ENCODE measurements at places on chromosomes 1 and 21.

GRCh38 chr1:191519519-191519918, 638.7 kb upstream of the RGS18 start:
- DNase-seq: no peak

- peak; percentile 16 for DNase-seq
Measured at GRCh38 chr1:23581219-23581618, 21.9 kb upstream of the ID3 start.

DNA sequence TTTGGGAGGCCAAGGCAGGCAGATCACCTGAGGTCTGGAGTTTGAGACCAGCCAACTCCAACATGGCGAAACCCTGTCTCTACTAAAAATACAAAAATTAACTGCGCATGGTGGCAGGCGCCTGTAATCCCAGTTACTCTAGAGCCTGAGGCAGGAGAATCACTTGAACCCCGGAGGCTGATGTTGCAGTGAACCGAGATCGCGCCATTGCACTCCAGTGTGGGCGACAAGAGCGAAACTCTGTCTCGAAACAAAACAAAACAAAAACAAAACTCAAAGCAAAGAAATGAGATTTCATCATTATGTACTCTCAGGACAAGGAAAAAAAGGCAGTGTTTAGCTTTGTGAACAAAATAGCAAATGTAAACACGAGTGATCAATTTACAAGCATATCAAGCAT, 61.0 kb downstream of the LAMC2 start:
- no peak for DNase-seq

GRCh38 chr1:42033629-42034028, 114.9 kb upstream of the HIVEP3 start:
- DNase-seq: no peak

DNA sequence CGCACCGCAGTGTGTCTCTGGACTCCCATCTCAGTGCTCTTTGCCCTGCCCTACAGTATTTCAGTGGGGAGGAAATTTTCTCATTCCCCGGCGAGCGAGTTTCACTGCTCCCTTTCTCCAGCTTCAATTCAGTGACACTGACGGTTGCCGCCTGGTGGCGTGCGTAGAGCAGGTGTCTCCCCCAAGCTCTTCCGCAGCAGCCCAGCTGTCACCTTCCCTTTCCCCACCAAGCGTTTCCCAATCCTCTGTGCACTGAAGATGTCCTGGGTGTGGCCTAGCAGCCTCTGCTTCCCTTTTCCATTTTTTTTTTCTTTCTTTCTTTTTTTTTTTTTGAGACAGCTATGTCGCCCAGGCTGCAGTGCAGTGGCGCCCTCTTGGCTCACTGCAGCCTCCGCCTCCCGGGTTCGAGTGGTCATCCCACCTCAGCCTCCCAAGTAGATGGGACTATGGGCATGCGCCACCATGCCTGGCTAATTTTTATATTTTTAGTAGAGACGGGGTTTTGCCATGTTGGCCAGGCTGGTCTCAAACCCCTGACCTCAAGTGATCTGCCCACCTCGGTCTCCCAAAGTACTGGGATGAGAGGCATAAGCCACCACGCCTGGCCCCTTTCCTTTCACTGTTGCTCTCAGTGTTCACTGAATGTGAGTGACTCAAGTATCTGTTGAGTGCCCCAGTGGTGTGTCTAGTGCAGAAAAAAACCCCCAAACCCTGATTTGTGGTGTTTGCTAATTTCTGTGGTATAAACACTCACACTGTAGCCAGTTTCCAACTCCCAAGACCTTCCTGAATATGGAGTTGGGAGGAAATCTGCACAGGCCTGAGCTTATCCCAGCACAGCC, 30.1 kb downstream of the TNFRSF1B start:
- peak; percentile 7 for DNase-seq

- DNase-seq: no peak
Measured at GRCh38 chr1:29519108-29519787, 282.9 kb downstream of the PTPRU start.

DNA sequence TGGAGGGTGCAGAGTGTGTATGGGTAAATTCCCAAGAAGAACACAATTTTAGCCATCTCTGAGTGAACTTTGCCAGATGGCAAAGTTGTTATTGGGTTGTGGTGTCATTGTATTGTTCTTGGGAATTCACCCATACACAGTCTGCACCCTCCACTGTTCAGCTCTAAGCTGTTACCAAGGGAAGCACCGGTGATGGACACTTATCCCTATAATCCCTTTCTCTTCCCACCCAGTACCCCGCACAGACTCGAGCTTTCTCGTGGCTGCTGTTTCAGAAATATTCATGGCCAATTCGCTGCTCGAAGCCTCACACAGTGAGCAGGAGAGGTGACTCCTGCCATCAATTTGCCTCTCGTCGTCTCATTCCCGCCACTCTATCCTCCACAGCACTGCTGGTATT, 95.7 kb upstream of the PALMD start:
- no peak for DNase-seq

DNA sequence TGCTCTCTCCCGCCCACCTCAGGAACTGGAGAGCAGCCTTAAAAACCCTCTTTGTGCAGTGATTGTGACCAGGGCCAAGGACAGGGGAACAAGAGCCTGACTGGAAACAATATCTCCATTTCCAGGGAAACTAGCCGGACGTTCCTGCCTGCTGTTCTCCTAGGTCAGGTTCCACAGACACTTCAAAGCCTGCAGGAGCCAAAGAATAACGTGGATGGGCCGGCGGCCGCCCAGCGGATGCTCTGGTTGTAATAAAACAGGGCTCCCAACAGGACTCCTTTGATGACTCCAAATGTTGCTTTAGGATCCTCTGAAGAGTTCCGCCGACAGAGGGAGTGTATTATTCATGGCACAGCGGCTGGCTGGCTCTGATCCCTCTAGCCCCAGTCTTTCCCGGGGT, 162.2 kb downstream of the PLXNA2 start:
- DNase-seq: no peak

DNA sequence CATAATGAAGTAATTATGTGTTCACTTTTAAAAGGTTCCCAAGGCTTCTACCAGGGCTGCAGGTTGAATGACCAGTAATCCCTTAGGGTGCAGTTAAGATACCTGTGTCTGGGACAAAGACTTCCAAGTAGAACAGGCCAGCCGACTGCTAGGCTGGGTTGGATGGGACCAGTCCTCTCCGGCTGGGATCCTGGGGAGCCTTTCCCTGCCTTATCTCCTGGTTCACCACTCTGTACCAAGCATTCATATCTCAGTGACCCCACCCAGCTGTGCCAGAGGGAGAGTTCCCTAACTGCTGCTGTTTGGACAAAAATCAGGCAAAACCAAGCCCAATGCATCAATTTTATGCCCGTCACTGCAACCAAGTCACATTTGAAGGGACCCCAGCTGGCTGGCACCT, 116.2 kb upstream of the ATP1A1 start:
- DNase-seq: no peak

DNA sequence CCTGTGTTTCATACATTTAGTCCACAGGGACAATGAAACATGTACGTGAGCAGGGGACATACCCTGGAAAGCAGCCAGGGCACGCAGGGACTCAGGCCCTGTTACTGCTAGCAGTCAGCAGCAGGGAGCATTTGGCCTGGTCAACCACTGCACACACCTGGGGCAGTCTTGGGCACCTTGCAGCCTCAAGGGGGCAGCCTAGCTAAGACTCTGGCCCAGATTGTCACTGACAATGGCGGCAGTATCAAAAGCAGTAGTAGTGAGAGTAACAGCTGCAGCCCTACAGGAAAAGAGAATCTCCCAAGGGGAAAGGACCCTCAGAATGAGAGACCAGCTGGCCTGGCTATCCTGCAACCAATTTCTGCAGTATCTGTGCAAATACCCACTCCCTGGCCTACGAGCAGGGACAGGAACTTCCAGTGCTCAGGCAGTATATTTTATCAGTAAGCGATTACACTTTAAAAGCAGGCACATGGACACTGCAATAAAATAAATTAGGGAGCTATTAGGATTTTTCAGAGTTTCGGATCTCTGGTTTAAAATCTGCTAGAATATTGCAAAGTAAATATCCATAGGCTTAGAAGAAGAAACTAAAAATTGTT, 475.6 kb downstream of the LTN1 start:
- peak; percentile 6 for DNase-seq

DNA sequence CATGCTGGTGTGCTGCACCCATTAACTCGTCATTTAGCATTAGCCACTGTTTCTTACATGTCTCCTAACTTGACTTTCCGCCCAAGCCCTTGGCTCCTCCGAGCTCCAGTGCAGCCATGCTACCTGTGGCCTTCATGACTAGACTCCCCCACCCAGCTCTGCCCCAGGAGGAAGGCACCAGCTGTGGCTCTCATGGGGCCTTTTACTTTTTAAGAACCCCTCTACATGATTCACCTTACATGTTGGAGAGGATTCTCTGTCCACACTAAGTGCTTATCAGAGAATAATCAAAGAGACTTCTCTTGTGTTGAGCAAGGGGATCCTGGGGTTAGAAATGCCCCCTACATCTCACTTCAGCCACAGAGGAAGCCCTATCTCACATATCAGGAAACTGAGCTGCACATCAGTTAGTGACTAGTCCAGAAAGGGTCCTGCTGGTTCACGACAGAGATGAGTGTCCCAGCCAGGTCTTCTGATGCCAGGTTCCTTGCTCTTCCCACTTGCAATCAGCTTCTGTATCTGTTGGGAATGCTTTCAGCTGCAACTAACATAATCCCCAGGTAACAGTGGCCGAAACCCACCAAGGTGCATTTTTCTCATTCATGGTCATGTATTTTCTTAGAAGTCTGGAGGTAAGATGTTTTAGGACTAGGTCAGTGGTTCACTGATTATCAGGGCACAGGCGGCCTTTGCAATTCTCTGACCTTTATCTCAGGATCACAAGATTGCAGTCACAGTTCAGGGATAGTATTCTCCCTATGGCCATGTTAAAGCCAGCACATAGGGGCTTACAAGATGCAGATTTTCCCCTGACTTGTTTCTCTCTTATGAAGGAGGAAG, 45.9 kb downstream of the KLHDC7A start:
- DNase-seq: no peak

GRCh38 chr1:18013216-18013615, 94.4 kb upstream of the IGSF21 start:
- DNase-seq: no peak

DNA sequence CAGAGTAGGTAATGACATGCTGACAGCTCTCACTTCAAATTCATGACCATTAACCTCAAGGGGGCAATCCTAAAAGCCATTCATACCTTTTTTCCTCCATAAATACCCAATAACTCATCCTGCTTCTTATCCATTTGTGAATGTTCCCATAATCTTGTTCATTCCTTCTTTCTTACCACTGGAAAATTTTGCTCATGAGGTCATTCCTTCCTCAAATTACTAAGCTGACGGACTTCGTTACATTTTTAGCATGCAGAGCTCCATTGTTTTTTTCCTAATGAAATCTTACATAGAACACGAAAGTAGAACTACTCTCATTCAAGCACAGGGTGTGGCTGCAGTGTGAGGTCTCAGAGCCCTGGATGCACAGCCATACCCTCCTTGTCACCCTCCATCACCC, 276.5 kb upstream of the DPYD start:
- no peak for DNase-seq

DNA sequence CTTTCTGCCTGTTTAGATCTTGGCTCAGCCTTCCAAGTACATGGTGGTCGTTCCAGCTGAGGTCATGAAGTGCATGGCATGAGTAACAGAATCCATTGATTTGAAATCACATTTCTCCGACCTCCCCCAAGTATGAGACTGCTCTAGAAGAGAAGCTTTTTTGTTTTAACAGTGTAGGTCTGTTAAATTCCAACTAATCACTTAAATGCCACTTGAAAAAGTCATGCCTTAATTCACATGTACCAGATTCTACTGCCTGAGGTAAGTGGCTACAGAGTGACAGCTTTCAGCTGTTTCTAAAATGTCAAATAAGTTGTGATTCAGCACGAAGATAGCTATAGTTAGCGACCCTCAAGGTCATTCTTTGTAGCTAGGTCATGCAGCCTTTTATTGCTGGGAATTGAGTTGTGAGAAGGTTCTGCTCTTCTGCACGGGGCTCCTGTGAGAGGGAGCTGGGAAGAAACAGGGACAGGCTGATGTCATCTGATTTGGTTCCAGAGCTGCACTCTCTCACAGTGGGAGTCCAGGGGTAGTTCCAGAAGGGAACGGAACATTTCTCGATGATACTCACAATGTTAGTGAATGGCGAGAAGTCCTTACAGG, 112.7 kb downstream of the VPS13D start:
- no peak for DNase-seq

- no peak for DNase-seq
Measured at GRCh38 chr1:91505086-91505485, 4.4 kb downstream of the CDC7 start.

DNA sequence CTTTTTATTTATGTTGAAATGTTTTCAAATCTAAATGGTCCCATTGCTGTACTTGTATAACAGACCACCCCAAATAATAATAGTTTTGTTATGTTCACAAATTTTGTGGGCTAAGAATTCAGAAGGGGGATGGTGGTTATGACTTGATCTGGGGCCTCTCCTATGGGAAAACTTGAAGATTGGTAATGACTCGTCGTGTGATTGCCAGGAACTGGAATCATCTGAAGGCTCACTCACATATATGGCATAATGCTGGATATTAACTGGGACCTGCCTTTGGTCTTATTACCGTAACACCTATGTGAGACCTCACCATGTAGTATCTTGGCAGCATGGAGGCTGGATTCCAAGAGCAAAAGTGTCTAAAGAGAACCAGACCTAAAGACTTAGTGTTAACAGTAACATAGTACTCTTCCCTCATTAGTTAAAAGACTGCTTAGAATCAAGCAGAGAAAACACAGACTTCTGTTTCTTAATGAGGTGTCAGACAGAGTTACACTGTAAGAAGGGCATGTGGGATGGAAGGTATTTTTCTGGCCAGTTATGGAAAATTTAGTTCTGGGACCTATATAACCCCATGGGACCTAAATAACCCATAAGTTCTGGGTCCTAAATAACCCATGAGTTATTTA, 11.9 kb downstream of the LYPLAL1 start:
- no peak for DNase-seq

DNA sequence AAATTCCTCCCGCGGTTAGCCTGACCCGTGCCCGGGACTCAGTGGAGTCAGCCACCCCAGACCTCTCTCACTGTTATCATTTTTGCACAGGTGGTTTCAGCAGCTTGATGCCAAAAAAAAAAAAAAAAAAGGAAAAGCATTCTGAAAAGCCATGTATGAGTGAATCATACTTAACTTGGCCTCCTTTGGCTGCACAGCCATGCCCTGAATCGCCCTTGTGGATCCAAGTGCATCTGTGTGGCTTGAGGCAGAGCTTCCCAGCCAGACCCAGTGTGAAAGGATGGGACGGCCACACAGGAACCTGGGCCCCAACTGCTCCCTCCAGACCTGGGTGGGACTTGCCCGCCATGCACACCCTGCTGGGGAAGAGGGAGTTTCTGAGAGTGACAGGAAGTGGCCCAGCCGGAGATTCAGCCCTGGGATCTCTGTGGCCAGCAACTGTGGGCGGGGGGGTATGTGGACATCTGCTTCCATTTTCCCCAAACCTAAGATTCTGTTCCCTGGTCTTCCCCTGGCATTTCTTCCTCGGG, 8.6 kb downstream of the YBEY start:
- no peak for DNase-seq

Data from nucleus accumbens (tissue), 56 donors.